Stimulated activated CD8-positive, alpha-beta memory T cell treated with anti-CD3 and anti-CD28 coated beads, Interleukin-7, amount 100 ng/mL, for 1 hour (primary cell): ENCODE measurements at places on chromosomes 11 and 22.

DNA sequence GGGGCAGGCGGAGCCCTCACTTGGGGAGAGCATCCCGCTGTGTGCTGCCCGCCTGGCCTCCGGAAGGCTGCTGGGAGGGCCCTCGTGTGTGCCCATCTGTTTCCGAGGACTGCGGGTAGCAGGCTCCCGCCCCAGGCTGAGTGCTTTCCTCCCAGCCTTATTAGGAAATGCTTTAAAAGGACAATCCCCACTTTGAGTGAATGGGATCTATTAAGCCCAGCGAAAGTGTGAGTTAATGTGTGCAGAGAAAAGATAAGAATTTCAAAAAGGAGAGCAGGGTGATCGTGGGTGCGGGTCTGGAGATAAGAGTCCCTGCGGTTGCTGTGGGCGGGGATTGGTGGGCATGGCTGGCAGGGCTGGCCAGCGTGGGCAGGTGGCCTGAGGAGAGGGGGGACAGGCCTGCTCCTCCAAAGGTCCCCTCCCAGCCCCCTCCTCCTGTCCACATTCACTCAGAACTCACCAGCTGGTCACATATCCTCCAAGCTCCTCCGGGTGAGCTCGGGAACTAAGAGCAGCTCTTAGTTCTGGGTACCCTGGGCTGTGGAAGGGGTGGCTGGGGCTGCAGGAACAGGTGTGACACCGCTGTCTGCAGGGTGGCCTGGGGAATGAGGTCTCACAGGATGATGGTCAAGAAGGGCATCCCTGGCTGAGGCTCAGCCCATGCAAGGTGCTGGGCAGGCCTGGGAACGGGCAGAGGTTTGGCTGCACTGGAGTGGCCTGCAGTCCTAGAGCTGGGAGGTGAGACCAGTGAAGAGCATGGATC lies 1260.3 kb downstream of the BRD1 start:
- no peak for DNase-seq

DNA sequence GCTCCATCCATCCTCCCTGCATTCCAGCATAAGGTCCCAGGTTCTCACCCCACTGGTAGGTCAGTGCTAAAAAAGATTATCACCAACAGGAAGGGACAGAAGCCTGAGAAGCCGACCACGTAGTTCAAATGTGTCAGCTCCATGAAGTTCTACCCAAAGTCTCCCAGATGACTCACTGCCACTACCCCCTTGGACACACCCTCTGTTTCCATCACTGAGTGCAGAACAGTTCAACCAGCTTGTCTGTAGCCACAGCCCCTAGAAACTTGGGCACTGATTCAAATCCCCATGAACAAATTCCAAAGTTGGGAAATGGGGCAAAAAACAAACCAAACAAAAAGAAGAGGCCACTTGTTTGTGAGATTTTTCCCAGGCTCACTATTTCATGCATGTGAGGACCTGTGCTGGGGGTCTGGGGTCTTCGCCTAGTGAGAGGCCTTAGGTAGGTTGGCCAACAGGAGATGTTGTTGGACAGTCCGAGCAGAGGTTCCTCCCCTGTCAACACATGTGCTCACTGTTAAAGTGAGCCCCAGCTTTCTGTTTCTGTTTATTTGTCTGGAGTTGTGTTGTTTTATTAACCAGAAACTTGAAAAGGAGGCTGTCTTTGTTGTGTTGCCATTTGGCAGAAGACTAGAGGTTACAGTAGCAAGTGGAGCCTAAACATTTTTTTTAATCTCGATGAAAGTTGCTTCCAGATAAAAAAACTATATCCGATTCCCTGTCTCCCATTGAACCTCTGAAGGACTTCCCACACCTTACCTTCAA lies 24.2 kb upstream of the FLI1 start:
- no peak for DNase-seq

GRCh38 chr11:12542186-12542935 lies 131.9 kb upstream of the TEAD1 start:
- no peak for DNase-seq

- no peak for DNase-seq
Measured at GRCh38 chr11:13109616-13110015, 100.5 kb downstream of the RASSF10 start.

DNA sequence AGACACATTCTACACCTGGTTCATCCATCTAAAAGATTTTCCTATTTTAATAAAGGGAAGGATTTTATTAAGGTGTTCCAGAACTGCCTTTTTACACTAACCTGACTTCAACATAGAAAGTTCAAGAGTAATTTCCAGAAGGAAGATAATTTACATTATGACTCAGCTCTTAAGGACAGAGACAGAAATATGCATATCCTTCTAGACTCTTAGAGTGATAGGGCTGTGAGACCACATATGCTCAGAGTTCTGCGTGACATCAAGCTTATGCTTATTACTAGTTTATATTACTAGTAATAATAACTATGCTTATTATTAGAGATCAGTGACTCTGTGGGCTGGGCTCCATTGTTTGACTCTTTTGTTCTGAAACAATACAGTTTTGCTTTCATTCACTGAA lies 4.6 kb downstream of the PDGFD start:
- no peak for DNase-seq

DNA sequence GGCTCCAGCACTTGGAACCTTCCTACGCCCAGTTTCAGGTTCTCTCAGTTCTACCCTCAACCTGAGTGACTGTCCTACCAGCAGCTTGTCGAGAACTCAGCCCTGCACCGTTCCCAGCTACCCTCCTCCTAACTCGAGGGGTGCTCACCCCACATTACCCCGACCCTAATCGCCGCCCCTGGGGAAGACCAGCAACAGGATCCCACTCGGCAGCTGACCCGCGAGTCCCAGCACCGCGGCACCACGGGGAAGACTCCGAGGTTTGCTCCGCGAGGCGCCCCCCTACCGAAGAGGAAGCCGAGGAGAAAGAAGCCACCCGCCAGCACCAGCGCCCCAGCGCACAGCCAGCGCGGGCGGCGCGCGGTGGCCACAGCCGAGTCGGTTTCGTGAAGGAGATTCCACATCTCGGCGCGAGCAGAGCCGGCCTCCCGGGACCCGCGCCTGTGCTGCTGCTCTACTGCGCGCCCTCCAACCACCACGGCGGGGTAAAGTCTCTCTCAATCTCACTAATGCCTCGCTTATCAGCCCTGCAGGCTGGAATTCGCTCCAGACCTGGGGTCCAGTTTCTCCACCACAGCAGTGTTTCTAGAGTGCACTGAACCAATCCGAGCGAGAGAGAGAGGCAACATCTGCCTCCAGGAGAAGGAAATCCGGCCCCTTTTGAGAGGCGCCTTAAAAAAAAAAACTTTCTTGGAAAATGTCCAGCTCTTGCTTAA lies at the start of gene FOLH1:
FOLH1 (minus strand) TSS at position 597 of the 716 bp plus-strand sequence; CDS start at position 404, 193 bp downstream.
- no peak for DNase-seq
